Bronchial epithelial cell (primary cell): ENCODE measurements at places on chromosomes 5 and 9.

- peak; percentile 60 for DNase-seq
Measured at GRCh38 chr5:115343855-115344254, 47.4 kb upstream of the CCDC112 start.

GRCh38 chr5:31537851-31538250, 5.8 kb downstream of the C5orf22 start:
- no peak for DNase-seq

- no peak for DNase-seq
Measured at GRCh38 chr5:150235500-150235854, 45.6 kb downstream of the SLC6A7 start.

DNA sequence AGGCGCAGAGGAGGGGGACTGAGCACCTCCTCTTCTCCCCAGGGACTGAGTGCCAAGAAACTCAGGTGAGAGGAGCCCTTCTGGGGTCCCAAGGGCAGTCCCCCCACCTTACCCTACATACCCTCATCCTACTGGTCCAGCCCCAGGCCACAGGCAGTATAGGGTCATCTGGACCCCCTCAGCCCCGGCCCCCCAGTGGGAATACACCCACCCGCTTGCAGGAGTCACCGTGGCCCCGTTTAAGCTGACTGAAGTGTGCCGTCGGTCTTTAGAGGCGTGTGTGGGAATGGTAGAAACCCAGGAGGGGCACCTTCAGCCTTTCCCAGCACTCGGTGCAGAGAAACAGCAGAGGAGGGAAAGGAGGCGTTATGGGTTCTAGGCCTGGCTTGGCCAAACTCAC, 30.8 kb downstream of the COL15A1 start:
- DNase-seq: no peak

DNA sequence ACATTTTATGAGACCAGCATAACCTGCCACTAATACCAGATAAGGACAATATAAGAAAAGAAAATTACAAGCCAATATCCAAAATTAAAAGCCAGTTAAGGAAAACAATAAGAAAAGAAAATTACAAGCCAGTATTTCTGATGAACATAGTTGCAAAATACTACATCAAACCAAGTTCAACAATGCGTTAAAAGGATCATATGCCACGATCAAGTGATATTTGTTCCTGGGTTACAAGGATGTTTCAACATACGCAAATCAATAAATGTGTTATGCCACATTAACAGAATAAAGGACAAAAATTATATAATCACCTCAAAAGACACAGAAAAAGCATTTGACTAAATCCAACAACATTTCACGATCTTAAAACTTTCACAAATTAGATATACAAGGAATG, 431.9 kb downstream of the ELAVL2 start:
- DNase-seq: no peak

GRCh38 chr9:75200892-75201470, 112.7 kb downstream of the OSTF1 start:
- peak; percentile 67 for DNase-seq

DNA sequence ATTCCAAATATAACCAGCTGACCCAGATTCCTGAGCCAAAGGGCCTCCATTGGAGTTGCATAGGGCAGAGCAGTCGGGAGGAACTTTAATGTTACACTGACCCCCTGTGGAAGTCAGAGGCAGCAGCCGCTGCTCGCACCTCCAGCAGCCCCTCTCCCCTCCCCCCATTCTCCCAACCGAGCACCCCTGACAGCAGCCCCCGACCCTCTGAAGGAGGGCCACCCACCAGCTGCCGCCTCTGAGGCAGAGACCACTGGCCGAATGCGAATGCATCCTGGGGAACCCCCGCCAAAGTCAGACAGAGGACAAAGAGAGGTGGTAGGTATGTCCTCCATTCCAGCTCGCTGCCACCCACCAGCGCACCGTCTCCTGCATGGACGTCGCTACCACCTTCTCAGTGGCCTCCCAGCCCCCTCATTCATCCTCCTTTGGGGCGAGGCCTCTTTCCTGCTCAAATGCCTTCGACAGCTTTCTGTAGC, 231.0 kb downstream of the CDK5RAP2 start:
- DNase-seq: peak; percentile 48

- peak; percentile 19 for DNase-seq
Measured at GRCh38 chr5:77282337-77283027, 72.0 kb downstream of the PDE8B start.

GRCh38 chr5:100898504-100899346, 4.4 kb downstream of the ST8SIA4 start:
- DNase-seq: no peak

GRCh38 chr5:27171761-27172261, 133.4 kb upstream of the CDH9 start:
- no peak for DNase-seq

- DNase-seq: no peak
Measured at GRCh38 chr9:121297389-121297788, 29.4 kb downstream of the GSN start.

DNA sequence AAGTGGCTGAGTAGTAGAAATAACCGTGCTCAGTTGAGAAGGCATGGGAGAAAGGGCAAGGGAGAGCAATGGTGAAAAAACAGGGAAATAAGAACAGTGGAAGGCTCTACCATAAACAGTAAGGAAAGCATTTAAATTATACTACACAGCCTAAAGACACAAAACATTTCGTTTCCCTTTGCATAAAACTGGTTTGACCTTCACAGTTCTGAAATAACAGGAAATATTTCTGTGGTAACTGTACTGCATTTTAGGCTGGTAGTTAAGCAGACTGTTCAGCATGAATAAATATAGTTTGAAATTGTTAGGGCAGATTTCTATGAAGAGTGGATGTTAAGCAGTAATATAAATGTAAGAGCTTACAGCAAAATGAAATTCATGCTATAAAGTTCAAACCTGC, 147.5 kb downstream of the CSNK1G3 start:
- no peak for DNase-seq
